ENCODE measurements at places on chromosomes 4 and X.

- DNase-seq, result peak; percentile 2
Observed at GRCh38 chrX:114611018-114611619, 27.2 kb downstream of the HTR2C start.

GRCh38 chrX:115948018-115948923 is 222.3 kb upstream of the AGTR2 start:
- no peak for DNase-seq

- DNase-seq, result no peak
Observed at GRCh38 chr4:114161809-114162208, 182.4 kb upstream of the ARSJ start.

DNA sequence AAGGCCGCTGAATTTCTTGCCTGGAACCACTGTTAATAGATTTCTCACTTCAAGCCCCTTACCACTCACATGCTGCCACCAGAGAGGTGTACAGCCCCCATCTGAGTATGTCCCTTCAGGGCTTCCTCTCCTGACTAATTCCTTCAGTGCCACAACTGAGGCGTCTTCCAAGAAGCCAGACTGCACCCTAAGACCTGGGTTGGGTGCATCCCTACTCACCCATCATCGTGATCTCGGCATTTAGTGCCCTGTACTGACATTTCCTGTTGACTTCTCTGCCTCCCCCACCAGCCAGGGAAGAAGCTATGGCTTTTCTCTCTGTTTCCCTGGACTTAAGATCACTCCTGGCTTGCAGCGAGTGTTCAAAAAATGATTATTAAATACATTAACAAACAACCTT is 40.4 kb upstream of the MAP3K15 start:
- no peak for DNase-seq

- no peak for DNase-seq
Observed at GRCh38 chr4:6352031-6352692, 82.5 kb downstream of the WFS1 start.

- DNase-seq, result no peak
Observed at GRCh38 chr4:119040694-119041185, 94.9 kb upstream of the MYOZ2 start.

- no peak for DNase-seq
Observed at GRCh38 chr4:24573582-24573981, 10.8 kb downstream of the DHX15 start.

GRCh38 chrX:40172401-40173142 is 74.8 kb upstream of the BCOR start:
- peak; percentile 36 for DNase-seq

- DNase-seq, result no peak
Observed at GRCh38 chrX:39388730-39389129, 587.5 kb downstream of the MID1IP1 start.

- DNase-seq, result no peak
Observed at GRCh38 chrX:51421972-51422597, 74.3 kb downstream of the NUDT11 start.

GRCh38 chr4:1381181-1381621 is 25.0 kb downstream of the NKX1-1 start:
- no peak for DNase-seq

GRCh38 chr4:139834981-139835391 is 169.4 kb downstream of the MGST2 start:
- DNase-seq, result no peak
